ENCODE measurements at places on chromosomes 16 and 17.

GRCh38 chr16:87324411-87325275, 7.5 kb upstream of the C16orf95 start:
- peak; percentile 47 for DNase-seq

- peak; percentile 55 for DNase-seq
These were observed 5.2 kb upstream of the NUBP1 start for GRCh38 chr16:10738231-10739077.

GRCh38 chr17:55571095-55571494, 59.8 kb upstream of the SMIM36 start:
- no peak for DNase-seq

GRCh38 chr17:80830020-80830780, 161.4 kb upstream of the CHMP6 start:
- no peak for DNase-seq

DNA sequence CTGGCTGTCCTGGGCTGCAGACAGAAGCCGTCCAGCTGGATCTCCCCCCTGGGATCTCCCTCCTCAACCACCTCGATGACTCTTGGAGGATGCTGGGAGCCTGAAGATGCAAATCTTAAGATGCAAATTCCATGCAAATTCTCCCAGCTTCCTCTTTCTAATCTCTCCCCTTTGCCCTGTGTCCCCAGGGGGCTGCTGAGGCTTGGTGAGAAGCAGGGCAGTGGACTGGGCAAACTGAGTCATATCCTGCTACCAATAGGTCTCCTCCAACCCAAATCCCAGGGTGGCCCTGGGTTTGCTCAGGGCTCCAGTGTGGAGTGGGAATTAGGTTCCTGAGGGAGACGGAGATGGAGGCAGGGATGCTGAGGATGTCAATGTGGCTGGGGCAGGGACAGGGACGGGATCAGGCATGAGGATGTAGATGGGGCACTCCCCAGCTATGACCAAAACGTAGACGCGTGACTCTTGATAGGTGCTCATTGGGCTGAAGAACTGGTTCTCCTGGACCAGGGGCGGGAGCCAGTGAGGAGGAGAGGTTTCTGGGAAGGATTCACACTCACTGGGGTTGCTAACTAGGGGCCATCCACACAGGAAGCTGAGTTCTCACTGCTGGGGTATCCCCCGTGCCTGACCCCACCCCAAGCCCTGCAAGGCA, 3.6 kb upstream of the ALOX12B start:
- DNase-seq = no peak

GRCh38 chr16:84254062-84254461, 14.2 kb upstream of the KCNG4 start:
- DNase-seq = no peak

- DNase-seq = peak; percentile 82
These were observed 4.3 kb downstream of the MYO1C start for GRCh38 chr17:1487939-1488825.

DNA sequence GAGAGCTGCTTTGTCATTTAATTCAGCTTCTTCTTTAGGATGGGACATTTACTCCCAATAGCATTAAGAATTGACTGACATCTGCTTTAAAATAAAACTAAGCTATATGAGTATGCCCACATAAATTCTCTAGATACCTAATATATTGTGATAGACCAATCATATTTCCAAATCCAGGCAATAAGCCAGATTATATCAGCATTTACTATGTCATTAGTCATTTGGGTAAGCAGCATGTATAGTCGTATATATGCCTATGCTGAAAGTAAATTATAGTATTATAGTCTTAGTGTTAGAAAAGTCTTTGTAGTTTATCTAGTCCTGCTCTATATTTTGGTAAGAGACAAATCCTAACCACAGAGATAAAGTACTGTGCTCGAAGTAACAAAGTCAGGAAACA, 958.1 kb downstream of the KCNJ2 start:
- no peak for DNase-seq

DNA sequence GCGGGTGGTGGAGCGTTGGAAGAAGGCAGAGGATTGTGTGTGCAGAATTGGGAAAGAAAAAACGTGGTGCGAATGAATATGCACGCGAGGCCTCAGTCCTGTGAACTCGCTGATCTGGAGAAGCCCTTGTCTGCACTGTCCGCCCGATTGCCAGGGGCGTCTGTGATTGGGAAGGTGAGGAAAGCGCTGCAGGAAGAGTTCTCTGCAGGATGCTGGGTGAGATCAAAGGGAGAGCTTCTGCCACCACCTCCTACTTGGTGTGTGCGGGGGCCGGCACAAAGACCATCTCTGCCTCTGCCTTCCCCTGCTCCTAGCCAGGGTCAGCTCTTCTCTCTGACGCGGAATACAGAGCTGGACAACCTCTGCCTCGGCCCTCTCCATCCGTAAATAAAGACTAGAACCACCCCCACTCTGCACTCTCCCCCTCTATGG, 841 bp upstream of the RAB5C start:
- DNase-seq = no peak

DNA sequence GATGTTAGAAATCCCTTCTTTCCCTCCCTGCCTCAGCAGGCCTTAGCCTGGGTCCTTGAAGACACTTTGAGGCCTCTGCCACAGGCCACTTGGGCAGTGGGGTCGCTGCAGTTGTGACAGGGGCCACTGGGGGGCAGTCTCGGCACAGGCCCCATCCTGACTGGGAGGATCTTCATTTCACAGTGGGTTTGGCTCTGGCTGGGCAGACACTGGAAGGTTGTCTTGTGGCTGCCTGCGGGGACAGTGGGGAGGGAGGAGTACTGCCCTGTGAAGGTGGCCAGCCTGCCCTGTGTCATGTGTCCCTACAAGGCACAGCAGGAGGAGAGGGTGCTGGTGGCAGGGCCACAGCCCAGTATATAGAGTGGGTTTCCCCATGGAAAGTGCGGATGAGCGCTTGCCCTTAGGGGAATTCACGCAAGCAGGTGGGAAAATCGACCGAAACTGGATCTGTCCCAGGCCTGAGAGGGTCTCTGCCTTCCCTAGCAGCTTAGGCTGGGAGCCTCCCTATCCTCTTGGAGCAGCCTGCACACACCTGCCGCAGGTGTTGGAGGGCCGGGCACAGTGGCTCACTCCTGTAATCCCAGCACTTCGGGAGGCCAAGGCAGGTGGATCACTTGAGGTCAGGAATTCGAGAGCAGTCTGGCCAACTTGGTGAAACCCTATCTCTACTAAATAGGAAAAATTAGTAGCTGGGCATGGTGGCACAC, 28.8 kb downstream of the GINS2 start:
- DNase-seq = peak; percentile 80

DNA sequence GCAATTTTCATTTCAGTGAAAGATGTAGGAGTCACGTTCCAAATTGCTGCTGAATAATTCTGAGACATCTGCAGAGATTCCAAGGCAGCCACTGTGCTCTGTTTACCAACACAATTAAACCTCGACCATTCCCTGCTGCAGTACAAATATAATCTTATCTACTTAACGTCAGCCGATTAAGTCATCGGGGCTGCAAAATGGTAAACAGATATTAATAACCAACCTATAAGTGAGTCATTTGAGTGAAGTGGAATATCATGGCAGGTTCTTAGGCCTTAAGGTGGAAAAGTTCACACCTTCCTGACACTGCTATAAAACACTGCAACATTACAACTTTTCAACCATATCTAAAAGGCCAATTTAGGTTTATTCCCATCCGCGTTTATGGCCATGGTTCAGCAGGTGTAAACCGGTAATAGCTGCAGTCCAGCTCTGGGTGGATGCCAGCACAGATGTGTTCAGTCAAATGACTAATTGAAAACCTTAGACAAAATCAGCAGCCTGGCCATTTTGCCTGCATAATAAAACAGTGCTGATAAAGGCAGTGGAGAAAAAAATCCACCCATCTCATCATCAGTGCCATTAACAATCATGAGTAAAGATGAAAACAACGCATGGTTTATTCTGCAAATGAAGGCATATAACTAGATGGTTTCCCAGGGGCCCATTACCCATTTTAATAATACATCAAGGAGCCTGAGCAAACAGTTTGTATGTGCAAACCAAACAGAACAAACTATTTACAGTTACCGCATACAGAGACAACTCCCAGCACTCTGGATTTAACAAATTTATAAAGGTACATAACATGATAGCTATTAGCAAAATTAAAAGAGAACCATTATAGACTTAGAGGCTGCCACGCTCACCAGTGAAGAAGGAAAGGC, 202.9 kb upstream of the IRX3 start:
- DNase-seq = no peak

- DNase-seq = no peak
These were observed 17.9 kb upstream of the SMIM5 start for GRCh38 chr17:75615301-75615700.

DNA sequence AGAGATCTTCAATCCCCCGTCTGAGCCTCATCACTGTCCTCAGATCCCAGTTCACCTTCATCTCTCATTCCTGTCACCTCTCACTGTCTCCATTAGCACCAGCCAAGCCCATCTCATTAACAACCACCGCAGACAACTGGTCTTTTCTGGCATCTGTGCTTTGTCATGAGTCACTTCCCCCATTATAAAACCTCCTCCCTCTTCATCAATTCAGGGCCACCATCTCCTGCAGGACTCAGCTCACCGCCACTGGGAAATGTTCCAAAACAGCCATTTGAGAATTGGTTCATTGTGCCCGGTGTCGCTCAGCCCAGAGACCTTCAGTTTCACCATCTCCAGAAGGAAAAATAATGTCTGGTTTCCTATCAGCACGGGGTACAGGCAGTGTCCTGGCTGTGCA, 56.9 kb upstream of the TEKT3 start:
- DNase-seq = no peak

DNA sequence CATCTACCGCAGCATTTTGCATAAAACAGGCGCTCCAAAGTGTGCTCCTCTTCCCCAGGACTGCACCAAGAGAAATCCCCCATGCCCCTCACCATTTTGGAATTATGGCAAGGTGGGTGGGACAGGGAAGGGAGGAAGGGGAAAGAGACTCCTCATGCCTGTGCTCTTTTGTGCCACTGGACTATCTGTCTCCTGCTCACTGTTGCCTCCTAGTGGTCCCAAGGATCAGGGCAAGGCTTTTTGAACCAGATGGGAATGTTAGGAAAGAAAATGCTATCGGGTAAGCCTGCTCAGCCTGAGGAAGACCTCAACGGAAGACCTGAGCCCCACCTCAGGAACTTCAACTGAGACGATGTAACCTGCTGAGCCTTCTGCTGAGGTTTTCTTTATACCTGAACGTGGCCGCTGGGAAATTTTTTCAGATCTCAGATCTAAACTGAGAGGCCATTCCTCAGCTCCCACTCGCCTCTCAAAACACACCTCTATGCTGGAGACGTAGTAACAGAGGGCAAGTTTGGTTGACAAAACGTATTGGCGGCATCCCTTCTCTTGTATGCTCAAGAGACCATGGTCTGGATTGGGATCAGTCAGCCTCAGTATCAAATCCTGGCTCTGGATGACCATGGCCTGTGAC, 58.3 kb downstream of the SPACA3 start:
- DNase-seq = peak; percentile 57

GRCh38 chr17:40025559-40025958, 10.3 kb downstream of the CSF3 start:
- no peak for DNase-seq

DNA sequence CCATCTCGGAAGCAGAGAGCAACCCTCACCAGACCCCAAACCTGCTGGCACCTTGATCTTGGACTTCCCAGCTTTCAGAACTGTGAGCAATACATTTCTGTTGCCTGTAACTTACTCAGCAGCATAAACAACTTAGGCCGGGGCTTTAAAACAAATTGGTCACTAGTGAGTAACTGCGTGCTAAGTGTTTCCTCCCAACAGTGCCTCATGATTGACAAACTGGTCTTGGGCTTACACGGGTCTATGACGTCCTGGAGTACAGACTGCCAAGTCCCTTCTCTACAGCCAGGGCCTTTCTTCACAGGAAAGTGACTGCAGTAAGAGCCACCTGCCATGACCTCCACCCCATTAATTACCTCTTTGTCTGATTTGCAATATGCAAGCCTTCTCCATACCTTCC, 136.7 kb downstream of the XYLT1 start:
- no peak for DNase-seq

GRCh38 chr17:43545383-43545632, 832 bp downstream of the ETV4 start:
- DNase-seq = no peak

- no peak for DNase-seq
These were observed 57.2 kb upstream of the ZC3H18 start for GRCh38 chr16:88512728-88513696.

DNA sequence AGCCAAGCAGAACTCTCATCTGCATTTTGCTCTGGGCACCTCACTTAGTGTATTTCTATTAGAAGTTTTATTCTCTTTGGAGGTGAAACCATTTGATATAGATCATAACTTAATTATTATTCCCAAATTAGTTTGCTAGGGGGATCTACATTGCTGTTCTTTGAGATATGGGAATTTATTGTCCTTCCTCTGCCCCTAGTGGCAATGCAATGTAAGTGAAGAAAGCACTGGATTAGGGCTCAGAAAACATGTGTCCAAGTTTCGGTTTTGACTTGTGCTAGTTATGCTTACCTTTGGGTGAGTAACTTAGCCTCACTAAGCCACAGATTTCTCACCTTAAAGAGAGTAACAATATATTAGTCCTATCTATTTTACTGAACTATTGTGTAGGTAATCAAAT, 2.9 kb downstream of the KRT39 start:
- no peak for DNase-seq

GRCh38 chr17:56593646-56594319, at the start of gene NOG:
Gene NOG, plus strand, starts transcription at chr17:56593699. Its CDS starts 525 bp downstream, at chr17:56594224.
- DNase-seq = peak; percentile 56

DNA sequence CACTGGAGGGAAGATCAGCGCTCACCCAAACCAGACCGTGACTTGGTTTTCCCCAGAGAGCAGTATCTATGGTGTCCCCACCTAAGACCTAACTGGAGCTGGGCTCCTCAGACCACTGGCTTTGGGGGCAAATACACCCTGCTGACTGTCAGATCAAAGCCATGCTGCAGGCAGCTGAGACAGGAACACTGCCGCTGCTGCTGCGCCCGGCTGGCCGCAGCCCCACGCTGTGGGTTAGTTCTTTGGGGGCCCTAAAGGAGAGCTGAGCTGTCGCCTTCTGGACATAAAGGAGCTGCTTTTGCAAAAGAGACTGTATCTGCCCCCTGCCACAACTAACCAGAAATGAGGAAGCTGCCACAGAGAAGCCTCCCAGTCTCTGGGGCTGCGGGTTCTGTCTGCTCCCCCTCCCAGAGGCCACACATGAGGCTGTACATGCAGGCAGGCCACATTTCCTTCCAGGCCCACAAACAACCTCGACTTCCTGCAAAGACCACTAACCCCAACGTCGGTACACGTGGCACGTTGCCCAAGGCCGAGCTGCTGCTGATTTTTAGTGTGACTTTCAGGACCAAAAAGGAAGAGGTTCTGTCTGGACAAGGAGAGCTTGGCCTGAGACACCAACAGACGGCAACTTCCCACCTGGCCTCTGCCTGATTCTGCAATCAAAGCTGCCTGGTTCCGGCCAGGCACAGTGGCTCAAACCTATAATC, 18.2 kb upstream of the ABR start:
- DNase-seq = peak; percentile 74

Data from stimulated activated naive CD8-positive, alpha-beta T cell treated with anti-CD3 and anti-CD28 coated beads, Interleukin-15, Interleukin-2, amounts not matched to agents 100 U/mL and 50 U/mL, for 24 hours (primary cell).